Urothelium cell line (cell line): ENCODE measurements at places on chromosomes 1 and 21.

GRCh38 chr1:228538831-228539230 lies 51.6 kb downstream of the RNF187 start:
- DNase-seq, result no peak

- DNase-seq, result no peak
Observed at GRCh38 chr21:32364387-32364786, 28.4 kb downstream of the URB1 start.

DNA sequence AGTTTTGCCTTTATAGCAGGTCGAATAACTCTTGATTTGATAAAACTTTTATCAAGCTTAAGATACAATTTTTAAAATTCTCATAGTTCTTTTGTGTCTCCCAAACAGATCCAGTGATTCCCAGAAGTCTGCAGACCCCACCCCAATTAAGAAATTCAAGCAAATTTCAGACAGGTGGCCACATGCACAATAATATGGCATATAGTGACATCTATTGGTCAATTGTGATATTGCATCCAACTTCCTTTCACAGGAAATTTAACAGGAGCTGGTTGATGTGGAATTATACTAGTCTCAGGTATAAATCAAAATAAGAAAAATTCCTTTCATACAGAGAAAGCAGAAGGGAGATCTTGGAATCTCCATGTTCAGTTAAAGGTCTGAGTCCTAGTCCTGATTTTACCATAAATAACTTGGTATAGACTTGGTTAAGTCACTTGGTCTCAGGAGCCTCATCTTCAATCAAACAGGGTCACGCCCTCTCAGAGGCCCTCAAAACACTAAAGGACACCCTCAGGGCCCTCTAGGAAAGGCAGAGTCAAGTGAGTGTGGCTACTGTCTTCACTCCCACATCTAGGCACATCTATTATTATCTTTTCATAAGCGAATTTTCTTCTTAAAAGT lies 24.1 kb downstream of the PIGM start:
- peak; percentile 24 for DNase-seq

- DNase-seq, result no peak
Observed at GRCh38 chr1:183251101-183251958, 65.3 kb downstream of the LAMC2 start.

DNA sequence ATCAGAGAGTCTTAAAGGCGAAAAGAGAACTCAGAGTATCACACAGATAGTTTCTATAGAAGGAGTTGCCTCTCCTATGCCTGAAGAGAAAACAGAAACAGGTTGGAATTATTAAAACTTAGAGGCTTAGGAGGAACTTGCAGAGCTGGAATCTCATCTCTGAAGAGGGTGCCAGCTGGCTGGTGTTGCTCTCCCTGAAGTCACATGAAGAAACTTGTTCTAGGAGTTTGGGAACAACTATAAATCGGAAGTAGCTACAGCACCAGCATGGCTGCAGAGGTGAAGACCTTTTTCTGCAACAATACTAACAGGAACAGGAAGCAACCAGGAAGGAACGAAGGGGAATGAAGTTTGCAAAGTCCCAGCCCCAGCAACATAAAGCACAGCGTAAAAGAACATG lies 35.8 kb downstream of the FMO3 start:
- DNase-seq, result no peak
